Glutamatergic neuron (in vitro differentiated cells): ENCODE measurements at places on chromosomes 1 and 21.

- DNase-seq = peak; percentile 73
Observed at GRCh38 chr1:29256979-29257804, 20.9 kb downstream of the PTPRU start.

- no peak for DNase-seq
Observed at GRCh38 chr1:99788896-99789295, 22.5 kb upstream of the FRRS1 start.

GRCh38 chr1:162570718-162571117 lies 9.2 kb downstream of the UAP1 start:
- no peak for DNase-seq

DNA sequence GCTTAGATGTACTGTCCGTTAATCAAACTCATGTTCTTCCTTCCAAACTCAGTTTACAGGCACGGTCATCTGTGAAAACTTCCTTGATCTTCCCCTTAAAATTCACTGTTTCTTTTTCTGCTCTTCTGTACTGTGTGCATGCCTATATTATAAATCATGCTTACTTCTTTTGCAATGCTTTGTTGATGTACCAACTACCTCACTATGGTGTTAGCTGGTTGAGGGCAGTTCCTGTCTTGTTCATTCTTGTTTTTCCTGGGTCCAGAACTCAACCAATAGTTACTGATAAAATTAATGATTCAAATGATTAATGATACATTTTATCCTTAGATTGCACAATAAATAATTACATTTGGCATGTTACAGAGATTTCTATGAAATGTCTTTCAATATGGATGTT lies 163.8 kb downstream of the CHRM3 start:
- no peak for DNase-seq

- DNase-seq = no peak
Observed at GRCh38 chr21:34147792-34148418, 74.5 kb downstream of the MRPS6 start.

DNA sequence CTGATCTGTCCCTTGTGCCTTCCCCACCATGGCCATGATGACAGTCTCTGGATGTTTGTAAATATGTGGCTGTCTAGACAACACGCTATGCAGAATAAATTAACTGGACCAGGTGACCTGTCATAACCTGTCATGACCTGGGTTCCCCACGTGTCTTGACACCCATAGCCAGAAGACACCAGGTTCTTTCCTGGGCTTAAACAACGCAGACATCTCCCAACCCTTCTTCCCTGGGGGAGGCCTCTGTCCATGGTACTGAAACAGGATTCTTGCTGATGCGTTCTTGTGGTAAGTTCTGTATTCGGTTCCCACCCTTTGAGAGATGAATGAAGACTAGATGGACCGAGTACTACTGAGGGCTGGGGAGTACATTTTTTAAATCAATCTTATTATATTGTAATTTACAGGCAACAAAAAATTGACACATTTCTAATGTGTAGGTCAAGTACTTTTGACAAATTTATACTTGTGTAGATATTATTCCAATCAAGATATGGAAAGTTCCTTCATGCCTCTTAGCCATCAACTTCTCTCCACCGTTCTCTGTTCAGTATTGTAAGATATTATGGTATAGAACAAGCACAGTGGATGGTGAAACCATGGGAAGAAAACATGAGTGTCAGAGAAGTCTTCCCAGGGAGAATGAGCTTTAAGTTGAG lies 738.8 kb downstream of the PTPRU start:
- no peak for DNase-seq
